Midbrain (tissue), 1 donor: ENCODE measurements at places on chromosomes 5 and 9.

- DNase-seq, result no peak
These were observed 32.1 kb upstream of the FCN1 start for GRCh38 chr9:134949681-134950385.

DNA sequence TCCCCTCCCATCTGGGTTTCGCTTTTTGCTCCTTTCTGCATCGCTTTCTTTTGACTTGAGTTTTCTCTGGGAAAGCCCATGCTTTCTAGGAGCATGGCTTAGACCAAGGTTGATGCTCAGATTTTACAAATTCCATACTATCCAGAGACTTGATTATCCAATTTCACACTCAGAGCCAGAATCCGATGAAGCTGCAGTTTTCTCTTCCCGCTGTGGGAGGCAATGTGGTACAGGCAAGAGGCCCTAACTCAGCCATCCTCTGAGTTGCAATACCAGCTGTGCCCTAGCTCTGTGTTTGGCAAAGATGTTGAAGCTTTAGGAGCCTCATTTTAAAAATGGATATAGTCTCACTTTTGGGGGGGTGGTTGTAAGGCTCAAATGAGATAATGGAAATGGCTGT is 85.1 kb downstream of the BRINP1 start:
- peak; percentile 54 for DNase-seq

DNA sequence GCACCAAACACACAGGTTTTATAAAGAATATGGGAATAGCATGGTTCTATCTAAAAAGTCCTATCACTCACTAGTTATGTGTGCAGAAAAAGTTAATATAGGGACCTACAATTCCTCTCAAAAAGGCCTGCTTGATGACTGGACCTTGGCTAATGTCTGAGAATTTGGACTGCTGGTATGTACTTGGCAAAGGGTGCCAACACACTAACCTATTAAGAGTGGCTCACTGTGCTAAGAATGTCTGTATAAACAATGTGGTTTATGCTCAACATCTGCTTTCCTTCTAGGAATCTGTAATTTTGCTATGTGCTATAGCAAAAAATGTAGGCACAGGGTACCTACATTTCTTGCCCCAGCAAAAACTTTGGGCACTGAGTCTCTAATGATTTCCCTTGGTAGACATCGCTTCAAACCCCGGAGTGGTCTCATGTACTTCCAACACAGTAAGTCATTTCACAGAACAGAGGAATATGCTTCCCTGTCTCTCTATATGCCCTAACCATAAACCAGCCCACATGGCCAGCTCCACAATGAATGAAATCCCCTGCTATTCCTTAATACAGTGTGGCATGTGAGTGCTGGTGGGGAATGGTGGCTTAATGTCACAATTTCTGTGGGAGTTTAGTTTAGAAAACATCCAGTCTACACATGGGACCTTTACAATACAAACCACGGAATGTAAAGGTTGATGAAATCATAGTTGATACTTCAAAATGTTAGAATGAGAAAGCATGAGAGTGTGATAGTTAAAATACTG is 101.7 kb downstream of the UBAP2 start:
- DNase-seq, result no peak

DNA sequence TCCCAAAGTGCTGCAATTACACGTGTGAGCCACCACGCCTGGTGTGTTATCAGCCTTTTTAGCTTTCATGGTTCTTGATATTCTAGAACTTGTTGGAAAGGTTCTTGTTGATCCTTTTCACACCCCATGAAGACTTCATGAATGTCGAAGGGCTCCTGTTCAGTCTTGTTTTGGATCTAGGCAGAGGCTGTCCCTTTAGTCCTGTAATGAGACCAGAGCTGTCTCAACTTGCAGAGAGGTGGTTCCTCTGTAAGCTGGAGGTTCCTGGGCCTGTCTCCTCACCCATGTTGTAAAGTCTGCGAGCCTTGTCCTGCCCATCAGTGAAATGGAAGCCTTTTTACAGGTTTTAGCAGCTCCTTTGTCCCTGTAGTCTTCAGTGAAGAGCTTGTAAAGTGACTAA is 38.2 kb downstream of the PRRC2B start:
- DNase-seq, result no peak

DNA sequence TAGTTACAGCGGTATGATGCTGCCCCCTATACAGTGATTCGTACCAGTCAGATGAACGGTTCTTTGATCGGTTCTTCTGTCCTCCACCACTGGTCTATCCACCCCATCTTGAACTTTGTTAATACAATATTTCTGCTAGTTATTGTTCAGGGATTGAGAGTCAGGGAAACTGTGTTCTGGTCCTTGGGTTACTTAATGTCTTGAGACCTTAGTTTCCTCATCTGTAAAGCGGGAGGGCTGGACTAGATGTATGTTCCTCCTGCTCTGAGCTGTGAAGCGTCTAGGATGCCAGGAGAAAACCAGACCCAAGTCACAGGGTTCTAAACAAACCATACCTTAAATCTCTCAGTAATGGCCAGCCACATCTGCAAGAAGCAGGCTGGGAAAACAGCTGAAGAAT is 1.4 kb upstream of the PIP5K1B start:
- DNase-seq, result no peak

- no peak for DNase-seq
These were observed 833 bp downstream of the C5orf24 start for GRCh38 chr5:134846641-134846960.

GRCh38 chr5:107671742-107672210 is 1.0 kb upstream of the EFNA5 start:
- peak; percentile 43 for DNase-seq

DNA sequence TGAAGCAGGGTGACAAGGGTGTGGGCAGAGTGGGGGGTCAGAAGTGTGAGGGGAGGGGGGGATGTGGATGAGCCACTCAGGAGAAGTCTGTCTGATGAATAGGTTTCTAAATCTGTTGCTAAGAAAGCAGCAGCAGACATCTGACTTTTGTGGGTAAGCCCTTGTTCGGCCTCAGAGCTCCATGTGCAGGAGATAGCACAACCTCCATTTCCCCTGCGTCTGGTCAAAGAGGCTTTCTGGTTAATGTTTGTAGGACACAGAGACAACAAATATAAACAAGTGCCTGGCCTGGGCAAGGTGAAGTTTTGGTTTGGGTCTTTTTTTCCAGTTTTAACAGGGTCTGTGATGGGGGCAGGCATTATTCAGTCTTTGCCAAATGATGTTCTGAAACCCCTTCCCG is 57.0 kb upstream of the GNE start:
- no peak for DNase-seq

DNA sequence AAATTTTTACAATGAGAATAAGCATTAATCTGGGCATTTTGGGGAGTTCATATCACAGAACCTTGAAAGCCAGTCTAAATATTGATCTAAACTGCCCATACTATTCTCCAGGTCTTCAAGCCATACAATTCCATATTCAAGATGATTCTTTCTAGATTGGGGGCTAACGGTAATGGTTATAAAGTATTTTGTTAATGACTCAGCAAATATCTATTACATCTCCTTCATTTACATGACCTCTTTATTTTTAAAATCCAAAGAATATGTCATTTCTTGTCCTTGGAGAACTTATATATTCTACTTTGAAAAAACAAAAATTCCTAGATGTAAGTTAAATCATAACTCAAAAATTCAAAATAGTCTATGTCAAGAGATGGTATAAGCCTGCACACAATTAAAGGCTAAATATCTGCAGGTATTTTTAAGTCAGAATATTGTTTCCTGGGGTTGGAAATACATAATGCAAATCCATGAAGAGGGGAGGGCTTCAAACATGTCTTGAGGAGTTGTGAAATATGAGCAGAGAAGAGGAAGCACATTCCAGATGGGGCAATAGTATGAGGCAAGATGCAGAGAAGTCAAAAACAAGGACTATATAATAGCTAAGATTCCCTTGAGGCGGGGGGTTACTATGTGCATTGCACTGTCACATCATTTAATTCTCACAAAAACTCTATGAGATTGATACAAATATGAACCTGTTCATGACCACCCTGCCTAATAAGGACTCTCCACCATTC is 526.4 kb downstream of the NR2F1-AS1 start:
- DNase-seq, result no peak

- DNase-seq, result no peak
These were observed 1183.0 kb upstream of the CDH18 start for GRCh38 chr5:21171038-21171437.

DNA sequence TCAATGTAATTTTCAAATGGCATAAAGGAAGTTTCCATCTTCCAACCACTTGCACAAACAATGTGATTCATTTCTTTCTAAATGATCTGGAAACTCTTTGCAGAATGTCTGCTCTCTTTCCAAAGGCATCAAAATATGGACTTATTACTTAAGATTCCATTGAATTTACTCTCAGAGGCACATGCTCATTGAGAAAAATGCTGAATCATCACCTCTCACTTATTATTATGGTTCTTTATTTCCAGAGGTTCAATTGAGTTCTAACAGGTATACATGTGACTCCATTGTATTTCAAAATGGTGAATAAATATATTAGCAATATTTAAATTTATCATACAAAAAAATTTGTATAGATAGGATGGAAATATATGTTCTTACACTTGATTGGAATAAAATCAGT is 1140.6 kb downstream of the EFNA5 start:
- DNase-seq, result no peak

DNA sequence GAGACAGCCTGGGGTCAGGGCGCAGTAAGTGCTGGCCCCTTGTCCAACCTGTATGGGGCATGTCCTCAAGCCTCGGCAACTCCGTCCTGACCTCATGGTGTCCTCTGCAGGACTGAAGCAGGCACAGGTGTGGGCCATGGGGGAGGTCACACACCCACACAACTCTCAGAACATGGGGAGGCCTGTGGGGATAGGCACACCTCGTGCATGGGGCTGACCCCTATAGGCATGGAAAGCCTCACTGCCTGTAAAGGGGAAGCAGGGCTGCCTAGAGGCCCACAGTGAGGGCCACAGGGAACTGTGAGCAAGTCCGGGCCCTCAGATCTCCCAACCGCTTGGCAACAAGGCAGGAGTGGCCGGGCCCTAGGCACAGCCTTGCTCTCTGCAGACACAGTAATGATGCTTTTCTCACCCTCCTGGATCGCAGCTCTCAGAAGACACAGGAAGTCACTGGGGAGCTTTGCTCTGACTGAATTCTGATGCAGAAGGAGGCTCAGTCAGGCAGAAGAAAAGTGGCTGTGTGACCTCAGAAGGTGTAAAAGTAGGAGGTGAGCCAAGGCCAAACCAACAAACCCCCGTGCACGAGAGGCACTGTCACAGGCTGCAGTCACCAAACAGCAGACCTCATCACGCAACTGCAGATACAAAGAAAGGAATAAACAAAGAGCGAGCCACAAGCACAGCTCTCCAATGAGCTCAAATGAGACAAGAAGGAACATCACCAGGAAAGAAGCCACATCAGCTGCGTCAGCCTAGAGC is 5.4 kb downstream of the IPPK start:
- peak; percentile 54 for DNase-seq

DNA sequence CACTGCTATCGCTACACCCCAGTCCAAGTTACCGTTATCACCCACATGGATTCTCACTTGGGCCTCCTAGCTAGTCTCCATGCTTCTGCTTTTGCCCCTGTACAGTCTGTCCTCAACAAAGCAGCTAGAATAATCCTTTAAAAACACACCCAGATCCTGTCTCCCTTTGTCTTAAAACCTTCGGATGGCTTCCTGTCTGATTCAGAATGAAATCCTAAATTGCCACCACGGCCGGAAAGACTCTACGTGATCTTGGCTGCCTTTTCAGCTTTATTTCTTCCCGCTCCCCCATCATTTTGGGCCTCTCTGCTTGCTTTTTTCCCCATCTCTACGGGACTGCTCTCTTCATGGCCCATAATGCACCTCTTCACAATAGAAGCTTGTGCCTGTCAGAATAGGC is 33.4 kb downstream of the GDNF start:
- DNase-seq, result no peak

DNA sequence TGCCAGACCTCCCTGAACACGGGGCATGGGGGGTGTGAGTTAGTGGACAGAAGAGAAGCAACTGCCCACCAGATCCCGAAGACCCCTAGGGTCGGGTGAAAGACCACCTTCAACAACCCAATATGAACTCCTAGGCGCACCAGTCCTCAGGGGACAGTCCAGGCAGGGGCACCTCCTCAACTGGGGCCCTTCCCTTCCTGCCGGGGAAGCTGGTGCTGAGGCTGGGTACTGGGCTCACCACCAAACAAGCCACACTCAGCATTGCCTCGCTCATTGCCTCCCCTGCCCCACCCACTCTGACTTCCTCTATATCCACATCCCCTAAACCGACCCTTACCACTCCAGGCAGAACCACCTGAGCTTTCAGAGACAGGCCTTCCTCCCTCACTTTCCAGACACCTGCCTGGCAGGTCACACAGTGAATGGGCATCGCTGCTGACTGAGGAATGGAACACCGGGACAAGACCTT is 42.5 kb downstream of the SEMA4D start:
- no peak for DNase-seq

DNA sequence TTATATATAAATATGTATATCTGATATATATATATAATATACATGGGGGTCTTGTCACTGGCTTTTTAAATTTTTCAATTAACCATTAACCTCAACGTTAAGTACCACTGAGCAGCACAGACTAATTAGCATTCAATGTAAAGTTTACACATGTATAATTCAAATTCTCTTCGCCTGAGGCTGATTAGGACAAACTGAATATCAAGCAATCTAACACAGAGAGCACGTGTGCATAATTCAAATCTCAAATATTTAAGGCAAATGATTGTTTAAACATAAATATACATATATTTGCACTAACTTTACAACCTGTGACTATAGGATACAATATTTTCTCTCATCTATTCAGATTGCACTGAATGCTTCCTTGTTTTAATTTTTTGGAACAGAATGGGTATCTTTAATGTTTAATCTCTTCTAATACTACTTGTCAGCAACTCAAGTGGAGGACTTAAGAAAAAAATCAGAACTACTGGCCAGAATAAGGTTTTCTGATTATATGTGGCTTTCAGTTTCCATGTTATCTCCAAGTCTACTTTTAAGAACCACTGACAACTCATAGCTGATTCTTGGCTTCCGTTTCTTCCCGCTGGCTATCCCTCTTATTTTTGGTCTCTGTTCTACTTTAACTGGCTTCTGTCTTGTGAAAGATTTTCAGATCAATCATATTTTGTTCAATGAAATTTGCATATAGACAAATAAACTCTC is 204.8 kb downstream of the MLLT3 start:
- DNase-seq, result no peak

GRCh38 chr9:98037357-98037756 is 19.2 kb upstream of the NANS start:
- DNase-seq, result no peak

GRCh38 chr5:121086671-121087070 is 622.6 kb downstream of the PRR16 start:
- no peak for DNase-seq
